Caco-2 (cell line): ENCODE measurements at places on chromosomes 7 and 10. TPM values are rescaled to one million over a fixed set of nuclear protein-coding genes. Genes with fewer than 3 reads are reported as not detected.

- DNase-seq = peak; percentile 63
These were observed 88.9 kb upstream of the PAX2 start for GRCh38 chr10:100656454-100656853.

The TAF5 gene
- total RNA-seq = 6.3 and 6.8 TPM in 2 replicates

- DNase-seq = peak; percentile 52
These were observed 7.6 kb upstream of the ARMS2 start for GRCh38 chr10:122446668-122447423.

DNA sequence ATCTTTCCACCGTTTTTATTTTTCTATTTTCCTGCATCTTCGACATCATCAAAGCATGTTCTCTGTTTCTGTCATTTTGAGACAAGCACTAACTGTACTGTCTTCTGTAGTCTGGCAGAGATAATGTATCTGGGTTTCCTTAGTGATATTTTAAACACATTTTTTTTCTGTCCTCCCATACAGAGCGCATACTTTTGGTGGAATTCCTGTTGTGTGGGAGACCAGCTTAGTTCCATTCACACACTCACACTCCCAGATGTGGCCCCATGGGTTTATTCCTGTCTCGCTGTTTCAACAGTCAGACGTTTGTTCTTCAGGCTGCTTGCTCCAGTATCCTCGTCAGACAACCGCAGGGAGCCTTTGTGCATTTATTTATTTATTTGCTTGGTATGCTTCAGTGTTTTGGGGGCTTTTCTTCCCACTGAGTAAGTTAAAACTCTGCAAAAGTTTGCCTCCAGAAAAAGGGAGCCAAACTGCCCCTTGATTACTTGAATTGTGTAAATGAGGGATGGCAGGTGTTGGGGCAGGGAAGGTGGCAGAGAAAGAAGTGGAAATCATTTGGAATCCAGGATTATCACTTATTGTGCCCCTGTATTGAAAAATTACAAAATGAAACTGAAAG lies 456.8 kb upstream of the KLF6 start:
- no peak for DNase-seq

DNA sequence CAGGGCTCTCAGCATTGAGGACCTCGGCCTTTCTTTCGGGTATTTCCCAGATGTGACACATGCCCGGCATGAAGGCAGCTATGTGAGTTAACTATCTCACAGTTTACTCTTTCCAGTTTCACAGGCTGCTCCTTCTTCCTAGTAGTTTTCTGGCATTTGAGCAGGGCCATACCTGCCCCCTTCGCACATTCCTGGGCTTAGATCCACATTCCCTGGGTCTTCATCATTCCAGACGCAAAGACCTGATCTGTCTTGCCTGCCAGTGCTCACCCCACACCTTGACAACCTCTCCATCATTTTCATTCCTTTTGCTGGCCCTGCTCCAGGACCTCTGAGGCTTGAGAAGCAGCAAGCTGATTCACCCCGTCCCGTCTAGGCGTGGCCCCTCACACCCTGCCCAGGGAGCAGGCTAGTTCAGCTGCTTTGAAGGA lies 227.5 kb downstream of the WDR11 start:
- DNase-seq = peak; percentile 35

- no peak for DNase-seq
These were observed 446.0 kb upstream of the PODXL start for GRCh38 chr7:132002343-132002968.

The SH2D4B gene
- 0.09 and 0.23 TPM in 2 replicates for total RNA-seq

The AGR2 gene
- total RNA-seq = 343 and 467 TPM in 2 replicates

DNA sequence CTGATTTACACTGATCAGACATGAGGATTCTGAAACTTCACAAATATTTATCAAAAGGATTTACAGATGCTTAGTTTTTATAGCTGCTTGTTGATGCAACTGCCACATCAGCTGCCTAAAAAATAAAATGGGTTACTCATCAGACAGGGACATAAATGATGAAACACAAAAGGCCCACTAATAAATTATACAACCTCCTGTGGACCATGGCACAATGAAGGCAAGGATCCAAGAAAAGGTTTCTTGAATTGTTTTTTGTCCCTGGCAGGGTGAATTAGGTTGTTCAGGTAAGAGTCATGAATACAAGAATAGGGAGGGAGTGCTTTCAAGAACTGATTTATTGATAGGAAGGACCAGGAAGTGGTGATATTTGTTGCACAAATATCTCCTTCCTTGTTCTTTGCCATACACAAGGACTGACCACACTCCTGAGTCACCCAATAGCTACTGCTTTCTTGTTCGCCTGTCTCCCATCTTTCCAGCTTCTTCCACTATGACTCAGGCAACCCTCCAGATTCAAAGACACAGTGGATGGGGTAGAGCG lies 234.5 kb downstream of the AHR start:
- no peak for DNase-seq

DNA sequence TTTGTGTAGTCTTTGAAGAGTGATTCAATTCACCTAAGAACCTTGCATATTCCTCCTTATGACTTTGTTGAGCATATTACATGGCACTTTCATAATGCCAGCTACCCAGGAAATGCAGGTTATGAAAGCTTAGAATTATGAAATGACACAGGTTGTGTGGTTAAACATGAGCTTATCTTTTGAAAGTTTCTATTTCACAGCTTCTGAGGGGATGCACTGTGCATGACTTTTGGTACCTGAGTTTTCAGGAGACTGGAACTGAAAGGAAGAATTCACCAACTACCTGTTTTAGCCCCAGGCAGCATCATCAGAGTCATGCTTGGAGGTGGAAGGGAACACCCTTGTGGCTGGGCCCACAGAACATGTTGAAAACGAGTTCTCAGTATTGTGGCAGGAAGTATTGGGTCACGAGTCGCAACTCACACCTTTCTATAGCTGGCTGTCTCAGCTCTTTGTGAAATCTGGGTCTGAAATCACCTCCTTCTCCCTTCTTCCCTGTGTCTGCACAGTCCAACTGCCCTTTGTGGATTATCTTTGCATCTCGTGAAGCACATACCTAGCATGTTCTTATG lies 228.2 kb downstream of the PTEN start:
- DNase-seq = peak; percentile 6

The NPSR1 gene
- not detected in 2 replicates for total RNA-seq

The WNT16 gene
- total RNA-seq = not detected in 2 replicates

The SLC29A4 gene
- 34.6 and 38.4 TPM in 2 replicates for total RNA-seq

DNA sequence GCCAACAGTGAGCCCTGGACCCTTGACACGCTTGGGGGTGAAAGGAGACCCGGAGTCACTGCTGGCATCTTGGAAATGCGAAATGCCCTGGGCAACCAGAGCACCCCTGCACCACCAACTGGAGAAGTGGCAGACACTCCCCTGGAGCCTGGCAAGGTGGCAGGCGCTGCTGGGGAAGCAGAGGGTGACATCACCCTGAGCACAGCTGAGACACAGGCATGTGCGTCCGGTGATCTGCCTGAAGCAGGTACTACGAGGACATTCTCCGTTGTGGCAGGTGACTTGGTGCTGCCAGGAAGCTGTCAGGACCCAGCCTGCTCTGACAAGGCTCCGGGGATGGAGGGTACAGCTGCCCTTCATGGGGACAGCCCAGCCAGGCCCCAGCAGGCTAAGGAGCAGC lies 98.5 kb downstream of the TACC2 start:
- no peak for DNase-seq

DNA sequence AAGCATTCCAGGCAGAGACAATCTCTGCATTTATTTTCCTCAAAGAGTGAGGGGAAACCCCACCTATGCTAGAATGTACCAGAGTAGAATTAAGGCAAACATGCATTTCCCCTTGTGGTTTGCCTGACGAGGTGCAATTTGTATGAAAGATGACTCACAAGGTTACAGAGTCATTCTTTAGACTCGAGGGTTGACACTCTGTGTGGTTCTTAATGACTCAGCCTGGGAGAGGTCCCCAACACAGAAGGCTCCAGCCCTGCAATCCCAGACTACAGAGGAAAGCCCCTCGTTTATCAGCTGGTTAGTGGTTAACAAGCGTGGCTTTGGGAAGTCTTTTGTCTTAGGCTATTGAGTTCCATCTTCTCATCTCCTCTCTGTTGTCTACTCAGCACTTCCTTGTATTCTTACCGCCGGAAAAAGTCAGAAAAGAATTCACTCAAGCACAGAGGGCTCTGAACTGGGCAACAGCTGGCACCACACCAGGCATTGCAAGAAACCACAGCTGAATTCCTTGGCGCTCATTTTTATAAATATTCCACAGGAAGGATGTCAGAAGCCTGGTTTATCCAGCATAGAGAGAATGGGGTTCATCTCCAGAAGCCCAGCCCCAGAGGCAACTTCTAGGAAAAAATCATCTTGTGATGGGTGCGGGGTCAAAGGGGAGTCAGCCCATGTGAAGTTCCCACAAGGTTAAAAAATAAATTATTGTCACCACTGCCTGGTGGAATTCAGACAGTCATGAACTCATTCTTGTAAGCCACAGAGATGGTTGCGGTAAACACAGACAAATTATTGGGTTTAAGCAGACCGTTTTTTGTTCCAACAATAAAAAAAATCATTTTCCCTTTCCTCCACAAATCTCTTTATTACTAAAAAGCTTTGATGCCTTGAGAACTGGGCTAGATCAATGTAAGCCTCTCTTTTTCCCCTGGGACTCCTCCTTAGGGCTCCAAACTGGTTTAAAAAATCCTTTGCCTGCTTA lies 24.5 kb upstream of the SVIL start:
- DNase-seq = peak; percentile 41

The PPP1R17 gene
- total RNA-seq = not detected in 2 replicates

The CALCR gene
- 0.30 TPM in 1 of 2 replicates, not detected in the other for total RNA-seq

The TMEM140 gene
- 3.8 and 6.1 TPM in 2 replicates for total RNA-seq

DNA sequence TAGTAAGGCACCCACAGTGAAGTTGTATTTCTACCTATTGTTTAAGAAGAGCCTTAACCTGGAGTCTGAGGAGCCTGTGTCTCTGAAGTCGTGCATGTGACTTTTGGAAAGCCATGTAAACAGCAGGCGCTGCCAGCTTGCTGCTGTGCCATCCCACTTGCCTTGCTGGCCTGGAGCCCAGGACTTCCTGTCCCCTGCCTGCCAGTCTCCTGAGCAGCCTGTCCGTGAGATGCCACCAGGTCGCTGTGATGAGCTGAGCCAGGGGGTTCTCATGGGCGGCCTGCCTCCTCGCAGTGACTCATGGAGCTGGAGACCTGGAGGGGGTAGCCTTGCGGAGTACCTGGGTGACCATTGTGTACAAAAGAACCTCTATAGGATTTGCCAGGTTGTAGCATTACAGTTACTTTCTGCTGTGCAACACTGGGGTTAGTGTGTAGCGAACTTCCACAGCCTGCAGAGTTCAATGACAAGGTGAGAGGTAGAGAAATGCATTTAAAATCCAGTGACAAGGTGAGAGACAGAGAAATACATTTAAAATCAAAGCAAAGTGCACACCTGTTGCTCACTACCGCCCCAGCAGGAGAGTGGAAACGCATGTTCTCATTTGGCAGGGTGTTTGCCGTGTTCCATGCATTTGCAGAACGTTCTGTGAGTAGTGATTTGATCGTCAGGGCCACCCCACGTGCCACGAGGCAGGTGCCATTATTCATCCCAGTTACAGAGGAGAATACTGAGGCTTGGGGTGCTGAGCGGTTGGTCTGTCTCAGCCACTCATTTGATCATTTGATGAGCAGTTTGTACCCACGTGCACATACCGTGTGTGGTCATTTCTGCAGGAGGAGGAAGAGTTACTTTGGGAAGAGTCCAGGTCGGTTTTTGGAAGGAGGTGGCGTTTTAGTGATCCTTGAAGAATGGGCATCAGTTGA lies 36.6 kb upstream of the BHLHA15 start:
- no peak for DNase-seq

GRCh38 chr7:130492523-130493274 lies 814 bp downstream of the MEST start:
- DNase-seq = no peak

DNA sequence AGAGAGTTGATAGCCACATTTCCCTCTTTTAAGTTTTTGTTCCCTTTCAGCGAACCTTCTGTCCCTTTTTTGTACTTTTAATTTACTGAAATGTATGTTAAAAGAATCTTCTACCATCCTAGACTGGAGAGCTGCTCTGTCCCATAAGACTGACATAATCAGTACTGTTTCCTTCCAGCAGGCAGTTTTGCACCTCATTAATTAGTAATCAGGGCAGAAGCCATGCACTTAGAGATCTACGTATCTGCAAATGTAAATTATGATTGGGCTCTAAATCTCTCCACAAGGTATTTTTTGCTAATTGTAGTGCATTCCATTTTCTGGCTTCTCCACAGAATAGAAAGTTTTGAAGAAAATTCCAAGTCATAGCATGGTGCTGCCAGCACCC lies 232.1 kb downstream of the CELF2 start:
- no peak for DNase-seq

The HMX3 gene
- total RNA-seq = not detected in 2 replicates

The UBN2 gene
- total RNA-seq = 21.3 and 23.4 TPM in 2 replicates

- DNase-seq = no peak
These were observed 282.7 kb downstream of the HTR7 start for GRCh38 chr10:90575125-90575524.

DNA sequence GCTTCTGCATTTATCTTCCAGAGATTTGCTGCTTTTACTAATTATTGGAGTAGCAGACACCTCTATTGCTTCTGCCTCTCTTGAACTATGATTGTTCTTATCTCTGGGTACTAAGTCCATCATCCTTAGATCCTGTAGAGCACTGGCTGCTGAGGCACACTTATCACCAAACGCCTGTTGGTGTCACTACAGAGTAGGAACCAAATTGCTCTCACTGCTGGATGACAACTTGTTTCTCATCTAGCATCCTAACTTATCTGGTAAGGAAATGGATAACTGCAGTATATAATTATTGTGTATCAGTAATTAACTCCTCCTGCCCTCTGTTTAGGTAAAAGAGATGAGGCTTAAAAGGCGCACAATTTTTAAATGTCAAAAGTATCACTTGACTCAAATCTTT lies 1059.4 kb downstream of the NRG3 start:
- DNase-seq = peak; percentile 53

The POR gene
- 162 and 171 TPM in 2 replicates for total RNA-seq

The RBM20 gene
- total RNA-seq = 0.35 and 0.36 TPM in 2 replicates

The MDFIC gene
- 2.7 and 4.2 TPM in 2 replicates for total RNA-seq

DNA sequence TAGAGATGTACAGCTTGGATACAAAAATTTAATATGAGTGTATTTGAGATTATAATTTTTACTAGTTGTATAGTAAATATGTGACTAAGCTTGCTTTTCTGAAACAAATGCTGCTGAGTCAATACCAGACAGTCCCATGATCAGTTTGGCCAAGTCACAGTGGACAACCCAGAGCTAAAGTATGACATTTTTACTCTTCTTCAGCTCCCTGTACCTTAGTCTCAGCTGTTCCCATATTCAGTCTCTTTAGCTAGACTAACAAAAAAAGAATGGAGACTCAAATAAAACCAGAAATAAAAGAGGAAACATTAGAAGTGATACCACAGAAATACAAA lies 189.3 kb downstream of the CTNNA3 start:
- no peak for DNase-seq

- DNase-seq = peak; percentile 29
These were observed 71.5 kb downstream of the PARP12 start for GRCh38 chr7:139991269-139991666.

The VSIR gene
- 41.9 and 44.0 TPM in 2 replicates for total RNA-seq

DNA sequence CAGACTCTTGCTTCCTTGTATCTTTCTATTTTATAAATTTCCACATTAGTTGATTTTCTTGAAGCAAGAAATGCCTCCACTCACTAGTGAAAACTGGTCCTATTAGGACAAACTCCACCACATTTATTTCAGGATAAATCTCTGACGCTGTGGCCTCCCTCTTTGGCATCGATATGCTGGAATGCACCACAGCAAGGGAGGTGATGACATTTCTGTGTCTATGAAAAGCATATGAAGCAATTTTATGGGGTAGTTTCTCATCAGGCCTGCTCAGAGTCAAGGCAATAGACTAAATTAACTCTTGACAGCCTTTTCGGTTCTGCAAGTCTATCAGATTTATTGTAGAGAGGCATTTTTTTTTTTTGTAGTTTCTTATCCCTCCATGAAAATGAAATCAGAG lies 304.4 kb downstream of the ZEB1 start:
- no peak for DNase-seq

The FGF8 gene
- total RNA-seq = 0.68 TPM in 1 of 2 replicates, not detected in the other

The LRGUK gene
- 0.09 TPM in 1 of 2 replicates, not detected in the other for total RNA-seq

GRCh38 chr7:41492603-41493002 lies 210.3 kb downstream of the INHBA start:
- DNase-seq = no peak
